ENCODE measurements at places on chromosomes 6 and 20.

DNA sequence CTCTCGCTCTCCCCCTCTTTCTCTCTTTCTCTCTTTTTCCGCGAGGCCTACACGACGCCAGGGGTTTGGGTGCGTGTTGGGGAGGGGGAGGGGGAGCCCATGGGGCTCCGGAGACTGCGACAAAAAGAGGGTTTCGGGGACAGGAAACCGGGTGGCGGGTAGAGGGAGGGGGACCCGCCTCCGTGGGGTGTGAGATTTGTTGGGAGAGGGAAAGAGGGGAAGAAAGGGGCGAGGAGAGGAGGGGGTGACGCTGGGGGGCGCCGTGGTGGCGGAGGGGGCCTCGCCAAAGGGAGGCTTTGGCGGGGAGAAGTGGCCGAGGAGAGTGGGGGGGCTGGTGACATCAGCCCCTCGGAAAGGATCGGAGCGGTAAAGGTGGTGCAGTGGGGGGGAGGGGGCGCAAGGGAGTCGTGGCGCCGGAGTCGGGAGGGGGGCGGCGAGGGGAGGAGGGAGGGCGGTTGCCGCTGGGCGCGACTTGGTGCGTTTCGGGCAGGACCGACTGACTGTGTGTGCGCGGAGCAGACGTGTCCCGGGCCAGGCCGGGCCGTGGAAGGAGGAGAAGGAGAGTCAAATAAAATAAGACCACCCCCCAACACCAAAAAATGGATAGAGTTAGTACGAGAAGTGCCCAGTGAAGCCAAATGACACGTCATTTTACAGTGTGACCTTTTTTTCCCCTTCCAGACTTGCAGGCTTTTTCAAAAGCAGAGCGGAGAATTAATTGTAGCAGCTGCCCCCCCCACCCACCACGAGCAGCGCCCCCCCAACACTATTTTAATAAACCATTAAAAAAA is 39.8 kb downstream of the GNAS start:
- peak; percentile 46 for DNase-seq

- DNase-seq: no peak
These were observed 12.8 kb downstream of the STK4 start for GRCh38 chr20:44979090-44979621.

DNA sequence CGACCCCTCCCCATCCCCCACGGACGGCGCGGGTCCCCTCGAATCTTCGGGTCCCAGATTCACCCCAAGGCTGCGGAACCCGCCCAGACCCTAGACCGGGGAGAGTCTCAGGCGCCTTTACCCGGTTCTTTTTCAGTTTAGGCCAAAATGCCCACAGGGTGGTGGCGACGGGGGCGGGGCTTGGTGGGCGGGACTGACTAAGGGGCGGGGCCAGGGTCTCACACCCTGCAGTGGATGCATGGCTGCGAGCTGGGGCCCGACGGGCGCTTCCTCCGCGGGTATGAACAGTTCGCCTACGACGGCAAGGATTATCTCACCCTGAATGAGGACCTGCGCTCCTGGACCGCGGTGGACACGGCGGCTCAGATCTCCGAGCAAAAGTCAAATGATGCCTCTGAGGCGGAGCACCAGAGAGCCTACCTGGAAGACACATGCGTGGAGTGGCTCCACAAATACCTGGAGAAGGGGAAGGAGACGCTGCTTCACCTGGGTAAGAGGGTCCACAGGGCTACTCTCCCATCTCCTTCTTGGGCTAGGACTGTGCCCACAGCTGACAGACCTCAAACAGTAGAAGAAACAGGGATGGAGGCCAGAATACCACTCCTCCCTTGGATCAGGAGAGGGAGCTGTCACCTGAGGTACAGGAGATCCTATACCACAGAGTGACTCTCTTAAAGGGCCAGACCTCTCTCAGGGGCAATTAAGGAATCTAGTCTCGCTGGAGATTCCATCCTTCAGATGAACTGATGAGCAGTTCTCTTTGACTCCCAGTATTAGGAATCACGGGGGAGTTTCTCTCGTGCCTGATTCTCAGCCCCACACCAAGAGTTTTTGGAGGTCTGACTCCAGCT is 942 bp downstream of the HLA-E start:
- DNase-seq: no peak

DNA sequence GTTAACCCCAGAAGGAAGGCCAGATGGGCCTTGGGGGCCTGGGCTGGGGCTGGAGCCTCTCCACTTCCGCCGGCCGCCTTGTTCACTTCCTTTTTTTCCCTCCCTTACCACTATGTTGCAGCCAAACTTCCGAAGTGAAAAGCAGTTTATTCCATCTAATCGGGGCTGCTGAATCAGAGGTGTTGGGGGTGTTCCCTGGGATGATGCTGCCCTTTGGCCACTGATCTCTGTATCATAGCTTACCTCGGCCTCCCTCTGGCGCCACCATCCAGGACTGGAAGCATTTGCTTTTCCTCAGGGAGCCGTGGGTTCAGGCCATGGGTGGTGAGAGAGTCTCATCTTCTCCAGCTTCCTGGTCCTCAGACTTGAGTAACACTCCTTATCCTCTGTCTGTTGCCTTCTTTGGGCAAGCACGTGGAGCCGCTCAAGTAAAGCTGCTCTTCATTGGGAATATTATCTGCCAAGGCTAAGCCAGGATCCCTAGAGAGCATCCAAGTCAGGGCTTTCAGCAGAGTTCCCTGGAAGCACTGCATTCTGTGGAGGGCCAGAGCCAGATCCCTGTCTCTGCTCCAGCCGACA is 39.6 kb downstream of the SLX4IP start:
- no peak for DNase-seq

GRCh38 chr6:153424719-153425400 is 293.8 kb upstream of the RGS17 start:
- DNase-seq: no peak

GRCh38 chr20:16537025-16537665 is 36.1 kb downstream of the KIF16B start:
- DNase-seq: no peak

- no peak for DNase-seq
These were observed 11.2 kb upstream of the SPAG4 start for GRCh38 chr20:35604449-35604747.

DNA sequence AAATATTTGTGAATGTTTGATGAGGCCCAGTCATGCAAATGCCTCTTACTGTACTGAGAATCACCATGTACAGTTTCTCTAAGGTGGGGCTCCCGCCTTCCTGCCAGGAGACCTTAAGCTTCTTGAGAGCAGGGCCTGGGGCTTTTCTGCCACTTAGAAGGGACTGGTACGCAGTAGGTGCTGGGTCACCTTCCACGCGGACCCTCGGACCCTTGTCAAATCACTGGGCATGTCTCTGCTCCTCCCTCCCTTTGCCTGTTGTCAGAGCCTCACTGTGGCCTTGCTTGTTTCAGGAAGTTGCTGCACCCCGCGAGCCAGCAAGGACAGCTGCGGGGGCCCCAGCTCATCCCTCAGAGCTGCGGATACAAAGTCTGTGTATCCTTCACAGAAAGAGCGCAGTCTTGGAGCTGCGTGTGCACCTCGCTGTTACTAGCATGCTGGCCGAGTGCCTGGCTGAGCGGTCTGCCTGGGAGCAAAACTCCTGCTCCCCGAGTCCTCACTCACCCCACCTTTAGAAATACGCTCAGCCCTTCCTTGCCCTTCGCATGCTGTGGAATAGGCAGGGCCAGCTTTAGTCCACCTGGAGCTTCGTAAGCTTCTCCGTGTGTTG is 30.7 kb upstream of the IRF4 start:
- DNase-seq: no peak

DNA sequence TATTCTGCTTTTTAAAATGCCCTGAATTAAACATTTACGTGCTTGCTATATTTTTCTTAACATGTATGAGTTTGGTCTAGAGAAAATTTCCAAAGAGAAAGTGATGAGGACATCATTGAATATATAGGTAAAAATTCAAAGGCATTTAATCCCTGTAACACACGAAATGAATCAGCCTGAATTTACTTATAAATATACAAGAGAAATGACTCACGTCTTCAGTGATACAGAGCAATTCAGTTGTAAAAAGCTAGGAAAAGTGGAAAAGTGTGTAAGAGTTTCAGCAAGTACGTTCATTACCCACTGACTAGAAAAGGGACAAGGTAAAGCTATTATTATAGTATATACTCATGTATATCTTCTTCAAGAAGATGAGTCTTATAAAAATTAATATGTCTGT is 124.8 kb downstream of the HIVEP1 start:
- no peak for DNase-seq

DNA sequence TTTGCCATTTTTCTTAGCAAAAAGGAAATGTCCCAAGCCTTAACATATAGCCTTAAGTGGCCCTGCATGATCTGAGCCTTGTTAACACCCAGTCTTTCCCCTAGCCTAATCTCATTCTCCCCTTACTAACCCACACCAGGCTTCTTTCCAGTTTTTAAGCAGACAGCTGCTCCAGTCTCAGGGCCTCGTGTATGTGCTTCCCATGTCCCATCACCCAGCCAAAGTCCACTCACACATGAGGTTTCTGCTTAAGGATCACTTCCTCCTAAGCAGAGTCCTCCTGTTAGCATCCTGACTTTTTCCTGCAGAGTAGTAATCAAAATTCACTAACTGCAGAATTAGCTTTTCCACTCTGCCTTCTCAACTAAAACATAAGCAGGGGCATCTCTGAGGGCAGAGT is 96.1 kb downstream of the SMLR1 start:
- no peak for DNase-seq

- DNase-seq: no peak
These were observed 31.3 kb downstream of the RAB22A start for GRCh38 chr20:58340853-58341252.

- no peak for DNase-seq
These were observed 10.3 kb upstream of the ID1 start for GRCh38 chr20:31594558-31595379.

GRCh38 chr6:112485827-112486212 is 138.7 kb downstream of the RFPL4B start:
- no peak for DNase-seq

DNA sequence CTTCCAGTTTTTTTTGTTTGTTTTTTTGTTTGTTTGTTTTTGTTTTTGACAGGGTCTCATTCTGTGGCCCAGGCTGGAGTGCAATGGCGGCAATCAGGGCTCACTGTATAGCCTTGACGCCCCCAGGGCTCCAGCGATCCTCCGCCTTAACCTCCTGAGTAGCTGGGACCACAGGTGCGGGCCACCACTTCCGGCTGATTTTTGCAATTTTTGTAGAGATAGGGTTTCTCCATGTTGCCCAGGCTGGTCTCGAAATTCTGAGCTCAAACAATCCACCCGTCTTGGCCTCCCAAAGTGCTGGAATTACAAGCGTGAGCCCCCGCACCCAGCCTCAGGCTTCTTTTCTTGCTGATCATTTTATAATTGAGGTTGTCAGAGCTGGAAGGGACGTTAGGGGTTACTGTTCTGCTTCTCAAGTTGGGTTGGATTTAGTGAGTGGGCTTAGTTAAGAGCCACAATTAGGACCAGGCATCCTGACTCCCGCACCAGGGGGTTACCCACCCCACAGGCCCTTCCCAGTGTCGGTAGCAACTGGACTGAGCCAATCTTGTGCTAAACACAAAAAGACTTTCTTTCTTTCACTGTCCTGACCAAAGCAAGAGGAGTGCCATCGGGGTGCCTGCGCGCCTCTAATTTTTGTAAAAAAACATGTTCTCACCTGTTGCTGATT is 13.1 kb upstream of the ZSCAN9 start:
- no peak for DNase-seq

DNA sequence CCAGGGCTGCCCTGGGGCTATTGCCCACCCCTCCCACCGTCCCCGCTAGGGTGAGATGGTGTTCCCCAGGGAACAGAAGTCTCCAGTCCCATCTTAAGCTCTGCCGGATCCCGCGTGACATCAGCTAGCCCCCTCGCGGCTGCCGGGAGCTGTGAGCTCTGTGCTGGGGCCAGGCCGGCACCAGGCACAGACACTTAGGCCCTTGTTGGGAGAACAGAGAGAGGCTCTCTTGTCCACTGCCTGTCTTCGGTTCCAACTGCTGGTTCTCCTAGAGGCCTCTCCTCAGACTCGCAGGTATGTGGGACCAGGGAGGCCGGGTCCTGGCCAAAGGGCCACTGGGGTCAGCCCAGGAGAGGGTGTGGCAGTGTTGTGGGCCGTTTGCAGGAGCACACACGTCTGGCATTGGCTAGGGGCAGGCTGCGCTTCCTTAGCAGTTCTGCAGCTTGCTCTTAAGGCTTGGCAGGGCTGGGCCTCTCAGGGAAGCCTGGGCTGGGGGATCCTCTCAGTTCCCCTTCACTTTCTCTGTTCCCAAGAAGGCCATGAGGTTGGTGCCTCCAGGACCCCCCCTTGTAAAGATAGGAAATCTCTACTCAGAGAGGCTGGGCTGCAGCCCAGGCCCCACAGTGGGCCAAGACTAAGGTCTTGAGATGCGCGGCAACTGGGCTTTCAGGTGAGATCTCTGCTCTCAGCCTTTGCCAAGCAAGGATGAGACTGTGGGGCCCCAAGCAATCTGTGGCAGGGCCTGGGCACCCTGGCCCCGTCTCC is 6.3 kb downstream of the SGK2 start:
- DNase-seq: peak; percentile 60

- no peak for DNase-seq
These were observed 280.2 kb downstream of the ADGB start for GRCh38 chr6:146878952-146879340.

- peak; percentile 56 for DNase-seq
These were observed 84.5 kb upstream of the QKI start for GRCh38 chr6:163329991-163330390.

GRCh38 chr6:33714385-33715040 is 3.0 kb upstream of the UQCC2 start:
- DNase-seq: no peak

GRCh38 chr20:10579942-10580341 is 93.9 kb downstream of the JAG1 start:
- no peak for DNase-seq

- no peak for DNase-seq
These were observed 272.5 kb downstream of the CLIC5 start for GRCh38 chr6:45743028-45743615.

DNA sequence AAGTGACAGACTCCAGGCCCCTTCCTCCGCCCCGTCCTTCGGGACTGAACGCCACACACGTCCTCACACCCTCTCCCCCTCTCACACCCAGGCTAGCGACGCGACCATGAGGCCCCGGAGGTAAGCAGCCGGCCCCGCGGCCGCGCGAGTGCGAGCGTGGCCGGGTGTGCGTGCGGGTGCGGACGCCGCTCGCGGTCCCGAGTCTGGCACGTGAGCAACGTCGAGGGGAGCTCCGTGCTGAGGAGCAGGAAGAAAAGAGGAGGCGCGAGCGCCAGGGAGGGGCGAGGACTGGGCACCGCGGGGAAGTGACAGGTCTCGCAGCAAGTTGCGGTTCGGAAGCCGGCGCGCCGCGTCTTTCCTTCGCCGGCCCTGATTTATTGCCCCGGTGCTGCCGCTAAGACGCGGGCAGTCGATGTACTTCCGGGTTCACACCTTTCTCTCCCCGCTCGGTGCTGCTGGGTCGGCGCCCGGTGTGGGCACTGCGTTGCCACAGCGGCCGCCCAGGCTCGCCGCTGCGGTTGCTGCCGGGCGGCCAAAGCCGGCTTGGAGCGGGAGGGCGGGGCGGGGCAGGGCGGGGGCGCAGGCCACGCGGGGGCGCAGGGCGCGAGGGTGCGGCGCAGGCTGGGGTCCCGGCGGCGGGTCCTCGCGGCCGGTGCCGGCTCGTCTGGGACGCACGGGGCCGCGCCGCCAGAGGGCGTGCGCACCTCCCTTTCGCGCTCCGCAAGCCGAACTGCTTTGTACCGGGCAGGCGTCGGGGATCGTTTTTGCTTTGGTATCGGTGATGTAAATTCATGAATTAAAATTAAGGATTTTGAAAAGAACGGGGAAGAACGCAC is 15.8 kb upstream of the LIN28B start:
- peak; percentile 18 for DNase-seq
